Effector memory CD8-positive, alpha-beta T cell (primary cell): ENCODE measurements at places on chromosomes 7 and 10.

DNA sequence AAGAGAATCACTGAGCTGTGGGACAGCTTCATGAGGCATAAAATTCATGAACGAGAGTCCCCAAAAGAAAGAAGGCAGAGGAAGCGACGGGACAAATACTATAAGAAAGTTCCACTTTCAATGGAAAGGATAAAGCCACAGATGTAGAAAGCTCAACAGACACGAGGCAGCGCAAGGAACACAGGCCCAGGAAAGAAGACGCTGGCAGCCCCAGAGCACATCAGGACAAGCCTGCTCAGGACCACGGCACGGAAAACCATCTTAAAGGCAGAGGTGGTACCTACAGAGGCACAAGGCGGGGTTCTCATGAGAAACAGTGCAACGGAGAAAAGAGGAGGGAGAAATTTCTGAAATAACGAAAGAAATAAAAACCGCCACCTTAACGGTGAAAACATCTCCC, 273.4 kb downstream of the MAD1L1 start:
- no peak for DNase-seq

- DNase-seq, result no peak
Observed at GRCh38 chr7:78939669-78940068, 513.8 kb downstream of the MAGI2 start.

- DNase-seq, result no peak
Observed at GRCh38 chr10:131204406-131205152, 106.9 kb downstream of the TCERG1L start.

GRCh38 chr10:79409726-79410085, 35.7 kb downstream of the ZCCHC24 start:
- DNase-seq, result no peak

GRCh38 chr10:66483966-66484365, 441.9 kb upstream of the LRRTM3 start:
- DNase-seq, result no peak

- DNase-seq, result no peak
Observed at GRCh38 chr7:90605055-90605454, 8.9 kb downstream of the CDK14 start.

GRCh38 chr10:120453886-120454285, 3.1 kb upstream of the PLPP4 start:
- no peak for DNase-seq

DNA sequence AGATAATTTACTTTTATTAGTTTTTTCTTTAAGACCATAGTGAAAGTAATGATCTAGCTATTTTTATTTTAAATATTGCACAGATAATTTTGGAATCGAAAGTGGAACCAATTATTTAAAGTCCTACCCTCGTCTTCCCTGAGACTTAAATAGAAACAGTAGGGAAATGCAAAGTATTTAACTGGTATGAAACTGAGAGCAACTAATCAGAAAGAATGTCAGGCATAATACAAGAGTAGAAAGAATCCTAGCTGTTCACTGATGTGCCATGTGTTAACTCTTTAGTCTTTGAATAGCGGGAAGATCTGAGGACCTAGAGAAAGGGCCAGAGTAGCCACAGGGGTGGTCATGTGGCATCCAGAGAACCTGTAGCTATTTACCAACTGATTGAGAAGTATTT, 630.0 kb downstream of the NRG3 start:
- no peak for DNase-seq
